ENCODE measurements at places on chromosomes 13 and 19.

DNA sequence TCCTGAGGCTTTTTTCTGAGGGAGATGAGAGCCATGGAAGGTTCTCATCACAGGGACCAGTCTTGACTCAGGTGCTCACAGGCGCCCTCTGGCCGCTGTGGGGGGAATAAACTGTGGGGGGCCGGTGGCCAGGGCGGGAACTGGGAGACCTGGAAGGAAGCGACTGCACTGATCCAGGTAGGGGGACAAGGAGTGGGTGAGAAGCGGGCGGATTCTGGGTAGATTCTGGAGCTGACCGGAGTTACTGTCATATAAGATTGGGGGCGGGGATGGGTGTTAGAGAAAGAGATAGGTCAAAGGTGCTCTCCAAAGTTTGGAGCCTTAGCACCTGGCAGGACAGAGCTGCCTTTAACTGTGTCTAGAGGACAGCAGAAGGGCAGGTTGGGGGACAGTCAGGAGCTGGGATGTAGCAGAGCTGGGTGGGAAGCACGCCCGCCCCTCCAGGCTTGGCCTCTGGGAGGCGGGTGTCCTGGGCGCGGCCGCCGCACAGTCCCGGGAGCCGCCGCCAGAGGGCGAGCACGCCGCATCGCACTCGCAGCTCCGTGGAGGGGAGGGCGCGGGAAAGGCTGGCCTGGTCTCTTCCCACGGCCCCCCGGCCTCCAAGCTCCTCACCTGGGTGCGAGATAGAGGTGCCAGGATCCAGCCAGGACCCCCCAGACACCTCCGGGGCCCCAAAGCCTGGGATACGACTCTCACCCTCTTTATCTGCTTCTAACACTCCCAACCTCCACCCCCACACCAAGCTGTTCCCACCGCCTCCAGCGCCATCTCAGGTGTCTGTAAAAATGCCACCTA lies 4.2 kb upstream of the DAND5 start:
- peak; percentile 57 for DNase-seq

- no peak for DNase-seq
Measured at GRCh38 chr19:13823901-13824300, 28.7 kb downstream of the ZSWIM4 start.

DNA sequence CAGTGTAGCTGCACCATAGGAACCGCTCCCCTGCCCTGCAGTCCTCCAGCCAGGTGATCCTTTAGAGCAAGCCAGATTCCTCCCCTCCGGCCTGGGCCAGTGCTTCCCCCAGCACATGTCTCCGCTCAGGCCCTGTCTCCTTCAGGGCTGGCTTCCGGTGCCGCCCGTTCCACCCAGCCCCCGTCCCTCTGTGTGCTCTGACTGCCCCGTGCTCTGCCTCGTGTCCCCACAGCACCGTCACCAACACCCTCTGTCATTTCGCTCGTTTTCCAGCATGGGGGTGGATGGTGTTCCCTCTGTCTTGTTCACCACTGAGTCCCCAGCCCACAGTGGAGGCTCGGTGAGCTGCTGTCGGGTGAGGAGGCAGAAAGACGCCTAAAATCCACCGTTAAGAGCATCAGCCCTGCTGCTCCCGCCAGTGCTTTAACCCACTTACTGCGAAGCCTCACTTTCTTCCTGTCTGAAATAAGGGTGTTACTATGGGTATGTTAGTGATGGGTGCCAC lies 54.5 kb downstream of the TSSK6 start:
- DNase-seq, result no peak

DNA sequence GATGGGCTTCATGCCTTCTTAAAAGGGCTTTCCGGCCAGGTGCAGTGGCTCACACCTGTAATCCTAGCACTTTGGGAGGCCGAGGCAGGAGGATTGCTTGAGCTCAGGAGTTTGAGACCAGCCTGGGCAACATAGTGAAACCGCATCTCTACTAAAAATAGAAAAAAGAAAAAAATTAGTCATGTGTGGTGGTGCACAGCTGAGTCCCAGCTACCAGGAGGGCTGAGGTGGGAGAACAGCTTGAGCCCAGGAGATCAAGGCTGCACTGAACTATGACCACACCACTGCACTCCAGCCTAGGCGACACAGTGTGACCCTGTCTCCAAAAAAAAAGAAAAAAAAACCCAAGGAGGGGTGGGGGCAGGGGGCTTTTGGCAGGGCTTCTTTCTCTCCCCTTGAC lies 7.2 kb downstream of the CARS2 start:
- no peak for DNase-seq

GRCh38 chr13:23622985-23623384 lies 52.8 kb downstream of the TNFRSF19 start:
- no peak for DNase-seq

GRCh38 chr19:53818756-53819155 lies 5.4 kb downstream of the NLRP12 start:
- no peak for DNase-seq

Measured in stimulated activated CD8-positive, alpha-beta memory T cell treated with anti-CD3 and anti-CD28 coated beads, Interleukin-4, amount 100 ng/mL, for 4 hours (primary cell).